ENCODE measurements at places on chromosomes 12 and 14. TPM values are rescaled to one million over a fixed set of nuclear protein-coding genes. Genes with fewer than 3 reads are reported as not detected.

Gene NOS1
- polyA plus RNA-seq: 0.26 TPM

Gene STXBP6
- polyA plus RNA-seq: 51.9 TPM

Gene HCAR3
- polyA plus RNA-seq: 0.15 TPM

Gene CD163L1
- polyA plus RNA-seq: 6.9 TPM

Data from left lung (tissue), 14 donors.